Posterior vena cava (tissue), 2 donors: ENCODE measurements at places on chromosomes 12 and 14. TPM values are rescaled to one million over a fixed set of nuclear protein-coding genes. Genes with fewer than 3 reads are reported as not detected.

ACOT2 gene
- 52.2 TPM for total RNA-seq

CDCA4 gene
- 4.8 TPM for total RNA-seq

TC2N gene
- 12.7 TPM for total RNA-seq

CLEC14A gene
- total RNA-seq, result 36.4 TPM

ATL1 gene
- total RNA-seq, result 13.3 TPM

GLS2 gene
- 0.69 TPM for total RNA-seq

ING4 gene
- total RNA-seq, result 25.9 TPM

SOAT2 gene
- 0.90 TPM for total RNA-seq

RNASE3 gene
- 0.48 TPM for total RNA-seq

AGAP2 gene
- 1.8 TPM for total RNA-seq

SPX gene
- total RNA-seq, result not detected

PAX9 gene
- total RNA-seq, result not detected

DAO gene
- total RNA-seq, result 0.28 TPM

KRT6A gene
- total RNA-seq, result not detected

PHETA1 gene
- 8.3 TPM for total RNA-seq

ANKRD9 gene
- 14.0 TPM for total RNA-seq

ART4 gene
- 11.3 TPM for total RNA-seq

ETFBKMT gene
- 2.9 TPM for total RNA-seq

PAPLN gene
- 19.4 TPM for total RNA-seq

PDZRN4 gene
- total RNA-seq, result 26.8 TPM
